Activated T-helper 17 cell treated with anti-CD3 and anti-CD28 coated beads, Interleukin-2, amount 50 U/mL, for 72 hours (primary cell): ENCODE measurements at places on chromosomes 3 and 15. TPM values are rescaled to one million over a fixed set of nuclear protein-coding genes. Genes with fewer than 3 reads are reported as not detected.

The FRMD4B gene
- total RNA-seq: 49.0 TPM

The CACNA2D3 gene
- total RNA-seq: not detected

The SLC24A5 gene
- not detected for total RNA-seq

DNA sequence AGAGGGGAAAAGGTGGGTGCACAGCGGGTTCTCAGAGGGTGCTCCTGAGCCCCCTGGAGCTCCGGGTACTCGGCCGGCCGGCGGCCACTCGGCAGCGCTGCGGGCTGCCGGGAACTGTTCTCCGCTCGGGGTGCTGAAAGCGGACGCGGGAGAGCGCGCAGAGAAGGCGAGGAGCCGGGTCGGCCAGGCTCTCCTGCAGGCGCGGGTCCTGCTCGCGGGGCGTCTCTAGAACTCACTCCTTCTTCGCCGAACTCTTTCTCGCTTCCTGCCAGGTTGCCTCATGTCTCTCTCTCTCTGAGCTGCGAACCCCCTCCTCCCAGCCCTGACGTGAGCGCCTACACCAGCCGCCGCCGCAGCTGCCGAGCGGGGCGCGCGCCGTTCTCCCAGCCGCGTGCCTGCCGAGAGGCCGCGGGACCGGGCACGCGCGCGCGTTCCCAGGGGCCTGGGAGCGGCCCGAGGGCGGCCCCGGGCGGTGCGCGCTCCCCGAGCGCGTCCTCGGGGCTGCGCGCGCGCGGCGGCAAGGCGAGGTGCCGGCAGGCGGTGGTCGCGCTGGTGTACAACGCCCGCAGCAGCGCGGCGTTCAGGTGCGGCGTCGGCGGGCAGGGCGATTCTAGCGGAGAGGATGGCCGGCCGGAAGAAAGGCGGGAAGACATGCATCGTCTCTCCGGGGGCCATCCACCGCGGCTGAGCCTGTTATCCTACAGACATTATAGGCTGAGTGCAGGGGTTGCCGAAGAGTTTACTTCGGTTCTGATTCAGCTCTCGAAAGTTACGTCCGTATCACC, at the start of gene PEX5L:
Gene PEX5L, minus strand, starts transcription at position 267 of the 785 bp plus-strand sequence. CDS start 338 bp downstream, outside the sequence.
- ATAC-seq: peak; percentile 26
